ENCODE measurements at places on chromosomes 6 and 20.

DNA sequence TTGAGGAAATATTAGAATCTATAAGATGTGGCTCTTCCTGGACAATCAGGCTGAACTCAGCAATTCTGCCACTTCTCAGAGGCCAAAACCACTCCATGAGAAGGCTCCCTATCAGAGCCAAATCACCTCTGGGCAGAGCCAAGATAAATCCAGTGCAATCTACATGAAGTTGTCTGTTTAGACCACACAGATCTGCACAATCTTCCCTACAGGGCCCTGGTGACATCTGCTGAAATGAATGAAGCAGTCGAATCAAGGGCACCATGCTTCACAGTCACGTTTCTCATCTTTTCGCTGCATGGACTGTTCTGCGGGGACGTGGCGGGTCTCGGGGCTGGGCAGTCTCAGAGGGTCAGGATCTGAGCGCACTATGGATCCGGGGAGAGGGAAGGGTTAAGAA, 60.1 kb upstream of the CD93 start:
- DNase-seq = no peak

DNA sequence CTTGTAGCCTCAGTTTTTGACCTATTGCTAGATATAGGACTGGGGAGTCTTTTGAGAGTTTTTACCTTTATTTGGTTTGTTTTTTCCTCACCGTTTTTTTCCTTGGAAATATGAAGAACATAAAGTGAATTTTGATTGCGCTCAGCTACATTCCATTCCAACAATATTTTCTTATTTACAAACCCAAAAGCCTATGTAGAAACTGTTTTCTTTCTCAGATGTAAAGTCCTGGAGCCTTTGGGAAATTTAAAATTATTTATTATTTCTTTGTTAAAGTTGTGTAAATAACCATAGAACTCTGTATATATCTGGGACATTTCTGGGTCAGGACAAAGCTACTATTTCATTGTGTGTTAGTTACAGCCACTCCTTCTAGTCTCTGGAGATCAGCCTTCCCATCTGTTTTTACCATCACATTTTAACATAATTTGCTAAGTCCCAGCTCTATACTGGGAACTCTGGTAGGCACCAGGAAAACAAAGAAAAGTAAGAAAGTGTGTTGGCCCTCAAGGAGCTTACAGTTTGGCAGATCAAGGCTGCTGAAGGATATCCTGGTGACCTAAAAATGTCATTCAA, 68.8 kb downstream of the JAG1 start:
- DNase-seq = no peak

DNA sequence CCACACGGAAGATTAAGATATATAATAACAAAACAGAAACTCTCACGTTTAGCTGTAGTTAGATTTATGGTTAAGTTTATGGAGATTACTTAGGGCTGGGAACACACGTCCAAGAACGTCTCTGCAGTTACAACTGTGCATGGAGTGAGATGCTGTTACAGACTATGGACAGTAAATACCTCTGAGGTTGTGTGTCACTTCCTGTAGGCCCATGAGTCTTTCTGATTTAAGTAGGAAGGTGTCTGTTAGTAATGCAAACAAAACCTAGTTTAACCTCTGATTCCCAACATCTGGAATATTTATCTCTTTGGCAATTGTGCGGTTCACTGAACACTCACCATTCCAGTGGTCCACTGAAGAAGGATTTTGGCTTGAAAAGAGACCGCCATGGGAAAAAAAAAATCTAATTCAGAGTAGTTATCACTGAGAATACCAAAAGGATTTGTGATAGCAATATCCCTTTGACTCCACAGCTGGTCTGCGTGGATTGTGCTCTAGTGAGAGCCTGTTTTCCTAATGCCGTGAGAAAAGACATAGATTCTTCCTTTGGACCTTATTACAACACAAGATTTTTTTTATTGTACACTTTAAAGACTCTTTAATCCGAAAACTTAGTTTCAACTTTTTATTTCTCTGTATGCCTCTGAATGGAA, 478.2 kb upstream of the CITED2 start:
- no peak for DNase-seq

DNA sequence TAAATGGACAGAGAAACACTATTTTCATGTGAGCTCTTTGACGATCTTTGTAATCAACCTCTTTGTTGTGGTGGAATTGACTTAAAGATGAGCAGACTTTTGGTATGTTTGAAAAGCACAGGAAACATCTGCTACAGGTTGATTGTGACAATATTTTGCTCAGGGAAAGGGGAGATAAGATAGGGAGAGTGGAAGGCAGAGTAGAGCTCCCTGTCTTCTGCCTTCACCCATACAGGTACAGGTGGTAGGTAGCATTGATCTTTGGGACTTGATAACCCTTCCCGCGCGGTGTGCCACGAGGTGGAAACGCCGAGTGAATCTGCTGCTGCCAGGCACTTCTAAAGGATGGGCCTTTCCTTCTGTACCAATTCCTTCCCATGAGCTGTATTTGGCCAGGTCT, 183.6 kb downstream of the UTRN start:
- DNase-seq = no peak

GRCh38 chr6:123507582-123507981, 129.2 kb downstream of the TRDN start:
- DNase-seq = no peak

DNA sequence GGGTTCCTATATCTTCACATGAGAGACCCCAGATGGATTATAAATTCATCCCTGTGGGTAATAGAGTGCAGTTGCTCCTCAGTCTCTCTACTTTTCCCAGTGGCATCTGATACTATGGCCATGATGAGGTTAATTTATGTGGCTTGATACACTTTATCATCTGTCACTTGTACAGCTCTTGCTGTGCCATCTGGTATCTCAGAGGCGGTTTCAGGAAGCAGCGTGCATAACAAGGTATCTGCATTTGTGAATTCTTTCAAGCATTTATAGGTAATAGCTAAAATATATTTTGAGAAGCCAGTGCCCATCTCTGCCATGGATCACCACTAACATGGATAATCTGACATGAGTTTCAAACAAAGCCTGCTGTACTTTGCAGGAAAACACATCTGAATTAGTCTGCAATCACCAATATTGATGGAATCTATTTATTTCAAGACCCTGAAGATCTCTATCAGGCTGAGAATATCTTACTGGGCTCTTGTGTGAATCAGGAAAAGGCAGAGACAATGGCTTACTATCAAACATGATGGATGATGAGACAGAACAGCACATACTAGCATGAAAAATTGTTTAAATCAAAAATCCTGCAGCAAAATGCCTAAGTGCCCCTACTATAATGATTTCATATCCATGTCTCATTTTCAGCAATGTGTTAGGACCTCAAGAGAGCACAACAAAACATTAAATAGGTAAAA, 548.7 kb upstream of the MAP3K7 start:
- no peak for DNase-seq

DNA sequence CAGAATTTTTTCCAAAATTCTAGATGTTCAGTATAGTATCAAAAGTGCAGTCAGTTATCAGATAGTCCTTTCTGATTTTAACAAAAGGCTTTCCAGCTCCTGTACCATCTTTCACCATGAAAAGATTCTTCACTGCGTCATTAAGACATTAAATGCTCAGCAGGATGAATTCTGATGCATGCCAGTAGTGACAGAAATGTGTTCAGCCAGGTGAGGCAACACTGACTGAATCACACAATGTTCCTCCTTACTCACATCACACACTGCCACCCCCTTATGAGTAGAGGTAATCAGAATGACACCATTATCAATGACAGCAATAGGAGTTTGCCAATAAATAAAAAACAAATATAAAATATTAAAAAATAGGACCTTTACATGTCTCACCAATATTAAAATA, 426.6 kb upstream of the PLCB4 start:
- DNase-seq = no peak

DNA sequence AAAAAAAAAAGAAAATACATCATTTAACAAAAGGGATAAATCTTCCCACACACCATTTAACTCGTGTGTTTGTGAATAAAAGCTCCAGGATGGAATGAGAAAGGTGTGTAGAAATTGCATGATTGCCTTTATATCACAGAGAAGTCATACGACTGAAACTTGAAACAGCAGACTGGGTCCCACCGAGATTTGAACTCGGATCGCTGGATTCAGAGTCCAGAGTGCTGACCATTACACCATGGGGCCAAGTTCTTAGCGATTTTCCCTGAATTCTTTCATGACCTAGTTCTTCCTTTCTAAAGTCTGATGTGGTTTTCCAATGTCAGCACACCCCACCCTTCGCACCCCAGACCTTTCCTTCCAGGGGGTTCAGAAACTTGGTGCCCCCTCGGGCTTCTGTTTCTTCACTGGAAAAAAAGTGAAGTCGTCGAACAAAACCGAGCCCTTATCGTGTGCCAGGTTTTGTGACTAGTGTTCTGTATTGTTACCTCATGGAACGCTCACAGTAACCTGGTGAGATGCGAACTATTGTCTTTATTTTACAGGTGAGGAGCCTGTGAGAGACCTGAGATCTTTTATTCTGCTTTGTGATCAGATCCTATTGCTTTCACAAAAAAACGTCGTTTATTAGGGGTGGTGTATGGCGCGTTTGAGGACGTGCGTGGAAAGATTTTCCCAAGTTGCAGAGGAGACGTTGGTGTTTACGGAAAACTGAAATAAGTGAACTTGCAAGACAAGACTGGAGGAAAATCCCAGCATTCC, 120.8 kb downstream of the OR2B2 start:
- no peak for DNase-seq

- DNase-seq = no peak
Measured at GRCh38 chr6:33836806-33837469, 33.1 kb upstream of the MLN start.

DNA sequence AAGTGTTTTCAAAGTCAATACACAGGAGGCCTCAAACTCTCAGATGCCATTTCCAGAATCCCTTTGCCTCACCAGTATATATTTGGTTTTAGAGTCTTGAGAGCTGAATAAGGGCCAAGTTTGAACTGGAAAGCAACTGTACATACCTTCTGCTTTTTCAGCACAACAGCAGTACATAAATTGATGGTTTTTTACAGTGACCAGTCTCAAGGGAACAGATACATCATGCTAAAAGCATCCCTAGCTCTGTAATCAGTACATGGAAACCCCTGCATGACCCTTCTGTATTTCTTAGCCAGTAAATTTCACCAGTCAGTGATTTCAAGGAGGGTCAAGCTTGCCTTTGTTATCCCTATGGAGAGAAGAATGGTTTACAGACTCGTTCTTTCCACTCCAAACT, 40.6 kb upstream of the ECHDC1 start:
- DNase-seq = no peak
